ENCODE measurements at places on chromosomes 11 and 22.

DNA sequence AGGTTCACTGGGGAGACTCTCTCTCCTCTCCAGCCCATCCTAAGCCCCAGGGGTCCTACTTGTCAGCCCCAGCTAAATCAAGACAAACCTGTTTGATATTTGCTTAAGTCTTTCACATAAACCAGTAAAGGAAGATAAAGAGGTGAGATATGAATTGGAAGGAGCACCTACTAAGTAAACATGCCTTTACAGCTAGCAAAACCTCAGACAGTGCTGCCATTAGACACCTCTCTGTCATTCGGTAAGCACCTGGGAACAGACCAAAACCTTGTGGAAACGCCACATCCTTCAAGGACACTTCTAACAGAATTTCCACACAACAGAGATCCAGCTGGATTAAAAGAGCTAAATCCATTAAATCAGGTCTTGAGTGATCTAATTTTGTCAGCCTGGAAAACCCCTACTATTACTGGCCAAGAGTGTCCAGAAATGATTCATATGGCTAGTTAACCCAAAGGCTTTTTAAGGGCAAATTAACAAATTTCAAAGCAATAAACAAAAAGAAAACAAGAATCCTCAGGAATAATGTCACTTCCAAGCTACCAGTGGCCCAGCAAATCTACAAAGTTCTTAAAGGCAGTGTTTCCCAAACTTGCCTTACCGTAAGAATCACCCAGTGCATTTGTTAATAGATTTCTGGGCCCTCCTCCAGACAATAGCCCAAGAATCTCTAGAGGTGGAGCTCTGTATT, 2.4 kb downstream of the VPS37C start:
- DNase-seq, result peak; percentile 48

GRCh38 chr11:130071211-130071712, 1.6 kb downstream of the APLP2 start:
- DNase-seq, result no peak

GRCh38 chr11:36271794-36272407, 17.3 kb downstream of the COMMD9 start:
- DNase-seq, result no peak

GRCh38 chr11:27977031-27977430, 130.9 kb downstream of the KIF18A start:
- no peak for DNase-seq

DNA sequence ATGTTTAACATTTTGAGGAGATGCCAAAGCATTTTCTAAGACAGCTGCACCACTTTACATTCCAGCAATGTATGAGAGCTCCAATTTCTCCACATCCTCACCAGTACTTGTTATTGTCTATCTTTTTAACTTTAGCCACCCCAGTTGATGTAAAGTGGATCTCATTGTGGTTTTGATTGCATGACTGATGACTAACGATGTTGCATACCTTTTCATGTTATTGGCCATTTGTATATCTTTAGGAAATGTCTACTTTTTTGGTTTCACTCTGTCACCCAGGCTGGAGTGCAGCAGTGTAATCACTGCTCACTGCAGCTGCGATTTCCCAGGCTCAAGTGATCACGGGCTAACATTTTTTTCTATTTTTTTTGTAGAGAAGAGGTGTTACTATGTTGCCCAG, 8.9 kb downstream of the TTC28 start:
- no peak for DNase-seq

DNA sequence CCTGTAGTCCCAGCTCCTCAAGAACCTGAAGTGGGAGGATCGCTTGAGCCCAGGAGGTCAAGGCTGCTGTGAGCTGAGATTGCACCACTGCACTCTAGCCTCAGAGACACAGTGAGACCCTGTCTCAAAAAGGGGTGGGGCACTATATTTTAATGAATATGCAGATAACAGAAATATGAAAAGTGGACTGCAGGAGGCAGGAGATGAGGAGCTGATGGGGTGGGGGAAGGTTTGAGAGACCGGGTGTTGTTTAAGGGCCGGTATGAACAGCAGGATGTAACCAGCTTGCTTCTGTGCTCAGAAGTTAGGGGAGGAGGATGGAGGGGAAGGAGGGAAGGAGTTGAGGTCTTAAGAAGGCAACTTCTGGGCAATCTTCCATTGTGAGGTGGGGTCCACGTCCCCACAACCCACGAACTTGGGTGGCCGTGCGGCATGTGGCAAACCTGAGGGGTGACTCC, 1.3 kb upstream of the B4GALNT4 start:
- DNase-seq, result no peak

DNA sequence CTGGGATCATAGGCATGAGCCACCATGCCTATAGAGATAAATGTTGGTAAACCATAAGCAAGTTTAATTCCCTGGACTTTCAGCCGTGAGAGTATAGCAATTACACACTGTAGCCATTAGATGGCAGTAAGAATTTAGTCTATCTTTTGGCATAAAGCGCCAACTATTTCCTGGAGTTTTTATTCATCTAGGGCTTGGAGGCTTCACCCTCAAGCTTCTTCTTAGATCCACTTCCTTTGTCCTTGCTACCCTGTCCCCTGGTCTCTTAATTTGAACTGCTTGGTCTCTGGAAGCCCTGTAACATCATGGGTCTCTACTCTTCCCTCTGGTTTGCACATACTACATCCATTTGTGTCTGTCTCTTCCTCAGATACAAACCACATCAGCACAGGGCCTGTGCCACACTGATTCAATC, 38.2 kb downstream of the OR10A6 start:
- peak; percentile 37 for DNase-seq

DNA sequence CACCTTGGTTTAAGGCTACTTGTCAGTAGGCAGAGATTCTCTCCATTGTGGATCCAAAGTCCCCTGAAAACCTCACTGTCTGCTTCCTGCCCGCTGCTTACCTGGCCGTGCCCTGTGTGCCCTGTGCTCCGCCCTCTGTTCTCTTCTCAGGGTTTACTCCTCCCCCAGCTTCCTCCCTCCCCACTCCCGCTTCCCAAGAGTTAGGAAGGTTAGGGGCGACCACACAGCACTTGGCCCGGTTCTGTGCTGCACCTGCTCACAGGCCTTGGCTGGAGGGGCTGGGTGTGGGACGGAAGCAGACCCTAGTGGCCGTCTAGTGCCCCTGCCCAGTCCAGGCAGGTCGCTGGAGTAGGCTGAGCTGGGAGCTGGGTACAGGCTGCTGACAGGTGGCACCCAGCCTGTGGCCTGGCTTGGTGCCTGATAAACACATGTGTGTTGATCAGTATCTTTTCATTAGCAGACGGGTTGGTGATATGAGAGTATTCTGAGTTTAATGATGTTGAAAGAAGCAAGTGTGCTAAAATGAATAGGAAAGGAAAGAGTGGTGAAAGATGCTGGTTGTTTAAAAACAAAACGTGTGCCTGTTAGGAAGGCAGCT, 40.5 kb downstream of the GRAMD4 start:
- no peak for DNase-seq

DNA sequence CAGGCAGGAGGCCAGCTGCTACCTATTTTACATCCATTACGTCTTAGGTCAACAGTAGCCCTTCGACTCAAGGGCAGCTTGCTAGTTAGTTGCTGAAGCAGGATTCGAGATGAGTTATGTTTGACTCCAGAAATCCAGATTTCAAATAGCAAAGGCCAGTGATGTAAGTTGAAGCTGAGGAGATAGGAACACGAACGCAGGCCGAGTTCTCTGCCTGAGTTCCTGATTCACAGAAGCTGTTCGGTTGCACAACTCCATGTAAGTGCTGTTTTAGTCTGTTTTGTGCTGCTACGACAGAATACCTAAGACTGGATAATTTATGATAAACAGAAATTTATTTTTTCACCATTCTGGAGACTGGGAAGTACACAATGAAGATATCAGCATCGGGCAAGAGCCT, 111.2 kb downstream of the SLC1A2 start:
- DNase-seq, result no peak

DNA sequence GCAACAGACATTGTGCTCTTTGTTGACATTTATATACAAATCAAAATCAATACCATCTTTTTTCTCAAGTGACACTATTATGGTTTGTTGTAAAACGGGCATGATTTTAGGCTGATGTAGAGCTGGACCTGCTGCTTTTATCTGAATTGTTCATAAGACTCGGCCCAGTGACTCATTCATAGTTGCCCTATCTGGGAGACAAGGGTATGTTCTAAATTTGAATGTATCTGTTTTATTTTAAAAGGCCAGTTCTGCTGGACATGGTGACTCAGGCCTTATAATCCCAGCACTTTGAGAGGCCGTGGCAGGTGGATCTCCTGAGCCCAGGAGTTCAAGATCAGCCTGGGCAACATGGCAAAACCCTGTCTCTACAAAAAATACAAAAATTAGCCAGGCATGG, 39.3 kb downstream of the CEP295 start:
- peak; percentile 28 for DNase-seq

DNA sequence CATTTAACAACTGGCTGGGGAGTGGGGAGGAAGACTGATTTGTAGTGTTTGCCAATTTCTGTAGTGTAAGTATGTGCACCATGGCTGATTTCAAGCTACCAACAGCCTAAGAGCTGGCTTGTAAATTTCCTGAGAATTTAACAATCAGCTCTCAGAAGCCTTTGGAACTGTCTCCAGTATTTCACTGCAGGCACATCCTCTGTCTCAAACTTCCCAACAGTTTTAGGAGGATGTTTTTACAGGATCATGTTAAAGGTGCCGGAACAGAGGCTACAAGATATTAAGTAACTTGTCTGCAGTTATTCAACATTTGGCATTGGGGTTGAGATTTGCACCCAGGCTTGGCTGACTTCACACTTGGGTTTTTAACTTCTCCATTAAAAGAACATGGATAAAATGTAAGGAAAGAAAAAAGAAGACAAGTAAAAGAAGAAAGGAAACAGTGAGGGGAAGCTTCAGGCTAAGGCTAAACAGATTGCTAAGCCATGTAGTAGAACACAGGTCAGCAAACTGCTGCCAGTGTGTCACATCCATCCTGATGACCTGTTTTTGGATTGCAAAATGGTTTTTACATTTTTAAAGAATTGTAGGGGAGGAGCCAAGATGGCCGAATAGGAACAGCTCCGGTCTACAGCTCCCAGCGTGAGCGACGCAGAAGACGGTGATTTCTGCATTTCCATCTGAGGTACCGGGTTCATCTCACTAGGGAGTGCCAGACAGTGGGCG, 204.8 kb upstream of the SESN3 start:
- no peak for DNase-seq

- no peak for DNase-seq
Measured at GRCh38 chr22:24765166-24765565, 9.4 kb downstream of the PIWIL3 start.

DNA sequence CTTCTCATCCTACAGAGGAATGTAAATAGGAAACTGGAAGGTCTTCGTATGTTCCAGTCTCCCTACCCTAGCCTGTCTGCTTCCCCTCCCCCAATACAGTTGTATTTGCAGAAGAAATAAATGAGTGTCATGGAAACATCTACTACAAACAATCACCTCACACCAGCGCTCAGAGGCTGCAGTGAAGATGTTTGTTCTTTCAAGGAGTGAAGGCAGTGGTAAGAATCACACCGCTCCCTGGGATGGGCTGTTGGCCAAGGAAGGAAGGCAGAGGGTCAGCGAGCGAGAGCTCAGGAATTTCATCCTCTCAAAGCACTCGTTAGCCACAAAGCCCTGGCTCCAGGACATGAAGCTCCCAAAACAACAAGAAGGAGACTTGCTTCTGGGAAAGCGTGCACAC, 1.1 kb upstream of the IGSF9B start:
- DNase-seq, result no peak

DNA sequence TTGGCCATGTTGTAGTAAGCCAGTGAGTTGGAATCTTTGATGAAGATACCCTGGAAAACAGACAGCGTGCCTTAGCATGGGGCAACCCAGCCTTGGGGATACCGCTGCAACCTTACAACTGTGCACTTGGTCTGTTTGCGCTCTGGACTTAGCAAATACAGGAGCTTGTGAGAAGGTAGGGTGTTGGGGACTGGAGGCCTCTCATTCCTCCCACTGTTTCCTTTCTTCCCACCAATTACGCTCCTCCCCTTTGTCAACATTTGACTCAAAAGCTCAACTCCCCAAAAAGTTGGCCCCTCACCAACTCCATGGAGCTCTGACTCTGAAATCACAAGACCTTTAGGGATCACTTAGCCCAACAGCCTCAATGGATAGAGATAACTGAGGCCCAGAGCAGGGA, 7.9 kb upstream of the TBC1D10A start:
- no peak for DNase-seq

- DNase-seq, result no peak
Measured at GRCh38 chr11:33525789-33526188, 174.8 kb downstream of the C11orf91 start.

GRCh38 chr11:86623041-86623621, 49.3 kb downstream of the ME3 start:
- DNase-seq, result peak; percentile 82

DNA sequence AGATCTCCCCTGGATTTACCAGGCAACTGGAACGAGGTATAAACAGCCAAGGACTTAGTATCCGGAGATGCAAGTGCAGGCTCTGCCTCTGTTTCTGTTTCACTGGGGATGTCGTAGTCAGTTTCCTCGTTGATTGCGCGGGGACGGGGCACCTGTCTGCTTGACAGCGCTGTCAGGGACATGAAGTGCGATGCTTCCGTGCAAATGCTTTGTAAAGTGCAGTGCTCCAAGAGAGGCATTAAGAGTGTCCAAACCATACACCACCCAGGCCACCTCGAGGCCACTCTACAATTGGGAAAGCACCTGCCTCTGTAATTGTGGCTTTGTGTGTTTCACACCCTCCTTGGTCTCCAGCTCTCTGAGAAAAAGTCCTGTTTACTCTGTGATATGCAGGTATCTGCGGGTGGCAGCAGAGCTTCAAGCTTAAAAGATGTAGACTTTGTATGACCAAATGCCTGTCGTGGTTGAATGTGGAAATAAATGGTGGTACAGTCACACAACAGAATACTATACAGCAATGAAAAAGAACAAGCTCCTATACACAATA, 18.6 kb upstream of the CD5 start:
- DNase-seq, result no peak

DNA sequence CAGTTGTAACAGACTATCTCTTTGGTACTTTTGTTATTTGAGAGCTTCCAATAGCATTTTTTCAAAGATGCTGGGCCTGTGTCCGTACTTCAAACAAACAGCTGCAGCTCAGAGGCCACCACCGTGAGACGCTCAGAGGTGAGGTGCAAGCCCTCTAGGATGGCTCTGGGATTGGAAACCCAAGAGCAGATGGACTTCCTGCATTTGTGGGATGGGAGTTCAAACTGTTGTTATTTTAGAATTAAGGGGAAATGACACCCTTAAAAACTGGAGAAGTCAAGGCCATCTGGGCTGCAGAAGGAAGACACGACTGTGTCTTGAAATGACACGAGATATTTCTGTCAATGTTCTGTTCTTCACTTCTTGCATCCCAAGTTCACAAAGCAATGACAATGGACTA, 9.2 kb upstream of the IL10RA start:
- DNase-seq, result no peak

- no peak for DNase-seq
Measured at GRCh38 chr11:128967578-128967977, 24.9 kb upstream of the TP53AIP1 start.
